DMS79 (cell line): ENCODE measurements at places on chromosomes 1 and 21.

DNA sequence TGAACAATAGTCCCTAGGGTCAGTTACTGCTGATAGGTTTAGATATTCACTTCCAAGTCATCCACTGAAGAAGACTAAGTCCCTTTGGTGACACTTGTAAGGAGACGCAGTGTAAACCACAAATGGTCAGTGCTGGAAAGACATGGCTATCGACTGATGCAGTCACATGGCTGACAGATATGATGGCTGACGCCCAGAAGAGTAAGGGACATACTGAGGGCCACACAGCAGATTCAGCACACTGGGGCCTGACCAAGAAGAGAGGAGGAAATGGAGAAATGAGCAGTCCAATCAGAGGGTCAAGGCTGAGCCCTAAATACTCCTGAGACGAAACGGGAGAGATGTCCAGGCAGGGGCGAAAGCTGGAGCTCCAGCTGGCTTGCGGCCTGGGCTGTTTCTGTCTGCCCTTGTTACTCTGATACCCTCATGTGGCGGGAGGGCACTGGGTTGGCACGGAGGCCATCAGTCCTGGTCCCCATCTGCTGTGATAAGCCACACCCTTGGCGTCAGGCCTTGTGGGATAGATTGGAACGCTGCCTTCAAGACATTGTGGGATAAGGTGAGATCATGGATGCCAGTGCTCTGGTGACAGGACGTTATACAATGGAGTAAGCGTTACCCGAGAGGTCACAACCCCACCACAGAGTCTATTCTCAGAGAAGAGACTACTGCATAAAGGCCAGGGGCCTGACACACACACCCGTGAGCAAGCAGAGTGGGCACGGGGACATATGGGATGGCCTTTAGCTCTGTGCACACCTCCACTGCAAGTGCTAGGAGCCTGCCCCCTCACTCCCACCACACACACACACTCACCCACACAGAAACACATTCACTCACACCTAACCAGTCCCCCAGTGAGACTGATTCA is 158.4 kb downstream of the TRABD2B start:
- DNase-seq = no peak

DNA sequence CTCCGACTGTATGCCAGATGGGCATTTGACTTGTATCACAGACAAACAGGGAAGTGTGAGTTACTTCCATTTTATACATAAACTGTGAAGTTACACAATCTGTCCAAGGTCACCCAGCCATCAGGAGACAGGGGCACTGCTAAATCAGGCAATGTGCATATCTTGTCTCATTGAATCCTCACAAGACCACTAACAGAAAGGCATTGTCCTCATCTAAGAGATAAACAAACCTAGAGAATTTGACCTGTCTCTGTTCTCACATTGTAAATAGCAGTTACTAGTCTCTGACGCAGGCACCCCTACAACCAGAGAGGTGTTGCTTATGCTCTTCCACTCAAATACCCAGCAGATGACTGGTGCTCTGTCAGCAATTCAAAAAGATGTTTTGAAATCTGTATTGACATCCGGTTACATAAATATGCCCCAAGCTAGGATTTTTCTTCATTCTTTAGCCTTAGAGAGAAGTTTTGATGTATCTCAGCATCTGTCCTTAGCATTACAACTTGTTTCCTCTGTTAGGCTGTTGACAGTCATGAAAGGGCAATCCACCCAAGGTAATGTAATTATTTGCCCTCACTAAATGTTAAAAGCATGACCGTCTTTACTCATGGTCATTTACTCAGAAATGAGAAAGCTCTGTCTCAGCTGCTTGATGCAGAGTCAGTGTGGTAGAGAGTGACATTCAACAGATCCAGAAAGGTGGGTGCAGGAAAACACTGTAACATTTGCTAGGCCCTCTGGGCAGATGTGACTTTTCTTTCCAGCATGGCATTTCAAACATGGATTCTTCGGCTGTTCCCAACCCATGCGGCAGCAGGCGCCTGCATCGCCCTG is 51.9 kb upstream of the ZNF326 start:
- no peak for DNase-seq

DNA sequence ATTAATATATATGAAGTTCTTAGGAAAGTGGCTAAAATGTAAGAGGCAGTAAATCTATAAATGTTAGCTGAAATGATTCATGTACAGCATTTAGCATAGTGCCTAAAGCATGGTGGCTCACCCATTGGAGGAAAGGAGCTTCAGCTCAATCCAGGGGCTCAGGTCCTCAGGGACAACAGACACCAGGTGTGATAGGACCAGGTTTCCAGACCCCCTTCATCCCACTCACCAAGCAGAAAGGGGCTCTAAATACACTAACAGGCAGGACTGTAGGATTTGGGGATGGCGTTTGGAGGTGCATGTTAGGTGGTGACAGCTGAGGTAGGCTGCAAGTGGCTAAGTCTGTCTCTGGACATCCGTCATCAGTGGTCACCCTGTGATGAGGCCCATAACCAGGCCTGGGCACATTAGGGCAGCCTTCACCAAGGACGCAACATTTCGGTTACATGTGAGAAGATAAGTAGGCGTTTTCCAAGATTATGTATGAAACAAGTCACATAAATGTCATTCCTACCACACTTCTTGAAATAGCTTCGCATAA is 233.1 kb downstream of the C1orf94 start:
- DNase-seq = no peak

DNA sequence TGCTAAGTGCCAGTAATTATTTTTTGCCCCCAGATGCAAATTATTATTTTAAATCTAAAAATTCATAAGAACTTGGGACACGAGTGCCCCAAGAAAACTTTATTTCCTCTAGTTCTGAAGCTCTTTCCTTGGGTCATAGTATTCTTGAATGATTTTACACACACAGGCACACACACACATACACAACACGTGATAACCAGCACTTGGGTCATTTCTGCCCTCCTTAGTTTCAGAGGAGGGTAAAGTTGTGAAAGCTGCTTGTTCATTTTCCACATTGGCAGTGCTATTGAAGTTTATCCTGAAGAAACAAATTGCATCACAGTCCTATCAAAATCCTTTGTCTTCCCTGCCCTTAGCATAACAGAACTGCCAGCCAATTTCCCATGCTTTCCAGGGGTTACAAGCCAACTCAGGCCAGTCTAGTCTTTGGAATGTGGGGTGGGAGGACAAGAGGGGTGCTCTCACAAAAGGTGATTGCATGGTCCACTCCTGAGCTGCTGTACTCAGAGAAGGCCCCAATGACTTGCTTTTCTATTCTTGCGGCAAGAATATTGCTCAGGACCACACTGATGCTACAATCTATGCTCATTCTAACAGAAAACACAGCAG is 98.5 kb upstream of the POGK start:
- DNase-seq = no peak

DNA sequence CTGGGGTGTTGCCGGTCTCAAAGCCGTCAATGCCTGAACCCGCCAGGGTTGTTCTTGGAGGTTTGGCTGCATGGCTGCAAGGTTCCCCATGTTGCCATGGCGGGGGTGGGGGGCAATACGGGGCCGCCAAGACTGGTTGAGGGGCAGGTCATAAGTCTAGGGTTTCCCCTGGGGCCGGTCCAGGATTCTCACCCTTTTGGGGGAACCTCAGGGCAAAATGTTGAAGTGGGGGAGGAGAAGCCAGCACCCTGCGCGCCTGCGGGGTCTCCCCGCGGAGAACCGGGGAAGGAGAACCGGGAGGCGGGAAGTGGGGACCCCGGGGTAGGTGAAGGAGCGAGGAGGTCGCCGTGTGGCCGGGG is 401 bp upstream of the ARHGEF10L start:
- DNase-seq = no peak

GRCh38 chr1:172278478-172278877 is 142.0 kb upstream of the C1orf105 start:
- DNase-seq = no peak

- no peak for DNase-seq
These were observed 87.4 kb downstream of the ROR1 start for GRCh38 chr1:63861052-63861691.

GRCh38 chr1:67401443-67401842 is 28.8 kb downstream of the SERBP1 start:
- no peak for DNase-seq

DNA sequence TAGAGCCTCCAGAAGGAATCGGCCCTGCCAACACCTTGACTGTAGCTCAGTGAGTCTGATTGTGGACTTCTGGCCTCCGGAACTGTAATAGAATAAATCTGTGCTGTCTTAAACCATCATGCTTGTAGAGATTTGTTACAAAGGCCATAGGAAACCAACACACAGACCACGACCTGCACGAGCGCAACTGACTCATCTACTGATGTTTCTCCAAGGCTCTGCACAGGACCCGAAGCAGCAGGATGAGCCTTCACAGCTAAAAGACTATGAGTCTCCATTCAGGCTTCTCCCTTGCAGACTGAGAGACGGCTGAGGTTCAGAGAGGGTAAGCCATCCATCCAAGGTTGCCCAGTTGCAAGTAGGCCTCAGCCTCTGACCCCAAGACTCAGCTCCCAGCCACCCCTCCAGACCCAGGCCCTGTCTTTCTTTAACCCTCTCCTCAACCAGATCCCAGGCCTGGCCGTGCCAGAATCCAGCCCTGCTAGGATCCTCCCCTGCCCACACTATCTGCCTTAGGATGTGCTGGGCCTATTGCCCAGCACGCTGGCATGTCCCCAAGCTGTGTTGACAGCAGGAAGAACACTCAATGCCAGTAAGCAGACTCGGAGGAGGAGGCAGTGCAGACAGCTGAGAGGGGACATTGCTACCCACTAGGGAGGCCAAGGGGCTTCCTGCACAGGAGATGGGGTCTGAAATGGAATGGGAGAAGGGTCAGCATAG is 109.0 kb downstream of the HMGB4 start:
- no peak for DNase-seq

GRCh38 chr1:224107282-224107625 is 6.7 kb upstream of the FBXO28 start:
- DNase-seq = no peak

GRCh38 chr1:224880593-224881307 is 48.7 kb upstream of the DNAH14 start:
- no peak for DNase-seq

GRCh38 chr1:14897080-14897449 is 256.5 kb upstream of the TMEM51 start:
- DNase-seq = no peak

- peak; percentile 20 for DNase-seq
These were observed 11.2 kb upstream of the HJV start for GRCh38 chr1:146032631-146033219.

- no peak for DNase-seq
These were observed 14.8 kb upstream of the S100A7 start for GRCh38 chr1:153475282-153475681.
